Esophagus mucosa (tissue), 1 donor: ENCODE measurements at places on chromosomes 5 and 9. TPM values are rescaled to one million over a fixed set of nuclear protein-coding genes. Genes with fewer than 3 reads are reported as not detected.

Gene IFNA21
- not detected for total RNA-seq

DNA sequence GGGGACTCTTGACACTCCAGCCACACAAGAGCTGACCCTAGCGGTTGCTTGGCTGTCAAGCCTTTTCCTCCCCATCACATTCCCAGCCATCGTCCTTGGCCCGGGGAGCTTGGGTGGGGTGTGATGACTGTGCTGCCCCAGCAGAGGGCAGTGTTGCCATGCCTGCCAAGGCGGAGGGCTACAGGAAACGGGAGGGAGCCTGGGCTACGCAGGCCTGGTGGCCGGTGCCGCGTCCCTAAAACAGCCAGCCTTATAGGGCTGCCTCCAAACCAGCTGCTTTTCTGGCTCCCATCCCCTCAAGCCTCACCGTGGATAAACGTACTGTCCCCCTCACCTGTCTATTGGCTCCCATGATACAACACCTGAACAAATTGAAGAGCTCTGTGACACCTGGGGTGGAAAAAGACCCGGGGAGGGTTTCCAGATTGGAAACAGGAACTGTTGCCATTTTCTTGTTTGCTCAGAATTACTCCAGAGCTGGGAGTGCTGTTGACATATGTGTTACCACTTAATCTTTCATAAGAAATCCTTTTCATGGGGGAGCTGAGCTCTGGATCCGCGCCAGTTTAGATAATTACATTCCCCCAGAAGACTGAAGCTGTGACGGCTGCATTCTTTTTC lies 72.8 kb upstream of the ASTN2 start:
- peak; percentile 93 for ATAC-seq

GRCh38 chr9:105842023-105842644 lies 147.8 kb downstream of the TMEM38B start:
- peak; percentile 59 for ATAC-seq

GRCh38 chr9:16217943-16218701 lies 652.3 kb downstream of the BNC2 start:
- no peak for ATAC-seq

Gene PLCXD3
- total RNA-seq, result 0.48 TPM
